ENCODE measurements at places on chromosomes 4 and X. TPM values are rescaled to one million over a fixed set of nuclear protein-coding genes. Genes with fewer than 3 reads are reported as not detected.
A peak's percentile ranks its signal among the peaks of the same experiment; 100 is the strongest.

Gene UNC5C
- polyA plus RNA-seq, result 4.1 TPM

GRCh38 chr4:98627531-98628257 lies 30.7 kb downstream of the TSPAN5 start:
- H3K27me3 ChIP-seq, result no peaks in the 10 kb centered on the region
- no peaks in the 10 kb centered on the region for H3K36me3 ChIP-seq

Gene SHISA3
- 13.2 TPM for polyA plus RNA-seq

Gene PNMA6F
- polyA plus RNA-seq, result 0.01 TPM

- no peak overlapping the region for H3K27ac ChIP-seq
- no peaks in the 10 kb centered on the region for H3K36me3 ChIP-seq
- DNase-seq, result no peak
- no peaks in the 10 kb centered on the region for H3K4me1 ChIP-seq
- H3K27me3 ChIP-seq, result no peaks in the 10 kb centered on the region
- H3K4me3 ChIP-seq, result no peak overlapping the region
Observed at GRCh38 chr4:74570095-74570494, 125.2 kb downstream of the AREG start.

- no peaks in the 10 kb centered on the region for H3K27me3 ChIP-seq
- no peak for DNase-seq
- no peak overlapping the region for H3K27ac ChIP-seq
- peaks cover 3% of the 10 kb centered on the region for H3K36me3 ChIP-seq
- H3K4me1 ChIP-seq, result peaks cover 2% of the 10 kb centered on the region
- no peak overlapping the region for H3K4me3 ChIP-seq
Observed at GRCh38 chr4:103111598-103111997, 12.0 kb upstream of the BDH2 start.

GRCh38 chr4:129883996-129884395 lies 788.0 kb downstream of the C4orf33 start:
- H3K4me1 ChIP-seq, result no peaks in the 10 kb centered on the region
- H3K36me3 ChIP-seq, result no peaks in the 10 kb centered on the region
- no peak for DNase-seq
- H3K27ac ChIP-seq, result no peak overlapping the region
- no peaks in the 10 kb centered on the region for H3K27me3 ChIP-seq

Gene UPF3B
- 17.0 TPM for polyA plus RNA-seq

Gene MAGEA6
- not detected for polyA plus RNA-seq

Gene CFAP47
- polyA plus RNA-seq, result 0.04 TPM

GRCh38 chr4:87235020-87235671 lies 14.7 kb upstream of the KLHL8 start:
- peak overlapping the region; percentile 37 for H3K4me3 ChIP-seq
- DNase-seq, result no peak
- H3K27me3 ChIP-seq, result no peaks in the 10 kb centered on the region
- H3K4me1 ChIP-seq, result peaks cover 10% of the 10 kb centered on the region
- H3K27ac ChIP-seq, result no peak overlapping the region

DNA sequence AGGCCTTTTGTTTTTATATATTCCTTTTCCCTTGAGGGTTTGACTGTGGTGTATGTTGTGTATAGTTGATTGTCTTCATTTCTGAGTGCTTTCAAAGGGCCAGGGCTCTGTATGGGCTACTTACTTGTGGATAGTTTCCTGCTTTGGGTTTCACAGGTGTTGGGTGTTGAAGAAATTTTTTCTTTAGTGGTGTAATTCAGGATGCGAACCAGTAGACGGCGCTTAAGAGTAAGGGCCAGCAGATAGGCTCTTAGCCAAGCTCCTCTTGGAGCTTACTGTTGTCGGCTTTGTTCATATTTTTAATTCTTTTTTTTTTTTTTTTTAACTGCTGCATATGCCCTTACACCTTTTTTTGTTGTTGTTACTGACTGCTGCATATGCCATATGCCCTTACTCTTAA lies 276.3 kb upstream of the GALNT7 start:
- H3K4me3 ChIP-seq, result no peak overlapping the region
- H3K27ac ChIP-seq, result no peak overlapping the region
- DNase-seq, result no peak
- H3K36me3 ChIP-seq, result no peaks in the 10 kb centered on the region
- H3K4me1 ChIP-seq, result no peaks in the 10 kb centered on the region

- H3K27me3 ChIP-seq, result peaks cover 2% of the 10 kb centered on the region
- H3K27ac ChIP-seq, result no peak overlapping the region
- no peaks in the 10 kb centered on the region for H3K36me3 ChIP-seq
- DNase-seq, result no peak
- H3K4me3 ChIP-seq, result no peak overlapping the region
Observed at GRCh38 chr4:155768370-155768769, 9.5 kb downstream of the GUCY1B1 start.

DNA sequence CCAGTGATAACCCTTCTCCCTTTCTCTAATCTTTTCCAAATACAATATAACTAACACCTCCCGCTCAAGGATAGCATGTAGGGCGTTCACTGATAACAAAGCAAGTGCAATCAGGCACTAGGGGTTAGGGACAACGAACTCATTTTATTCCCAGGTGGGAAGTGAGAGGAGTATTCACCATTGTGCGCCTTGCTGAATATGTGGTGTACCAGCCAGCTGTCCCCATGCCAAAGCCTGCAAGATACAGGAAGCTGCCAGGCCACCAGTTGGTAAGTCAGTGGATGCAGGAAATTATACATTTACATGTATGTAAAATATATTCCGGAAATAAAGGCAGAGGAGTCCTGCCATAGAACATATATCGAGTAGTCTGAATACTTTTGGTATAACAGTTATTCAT lies 6.3 kb upstream of the HPRT1 start:
- H3K4me3 ChIP-seq, result no peak overlapping the region
- no peak overlapping the region for H3K27ac ChIP-seq
- no peaks in the 10 kb centered on the region for H3K36me3 ChIP-seq
- DNase-seq, result peak; percentile 22
- peaks cover 9% of the 10 kb centered on the region for H3K4me1 ChIP-seq
- H3K27me3 ChIP-seq, result no peaks in the 10 kb centered on the region

DNA sequence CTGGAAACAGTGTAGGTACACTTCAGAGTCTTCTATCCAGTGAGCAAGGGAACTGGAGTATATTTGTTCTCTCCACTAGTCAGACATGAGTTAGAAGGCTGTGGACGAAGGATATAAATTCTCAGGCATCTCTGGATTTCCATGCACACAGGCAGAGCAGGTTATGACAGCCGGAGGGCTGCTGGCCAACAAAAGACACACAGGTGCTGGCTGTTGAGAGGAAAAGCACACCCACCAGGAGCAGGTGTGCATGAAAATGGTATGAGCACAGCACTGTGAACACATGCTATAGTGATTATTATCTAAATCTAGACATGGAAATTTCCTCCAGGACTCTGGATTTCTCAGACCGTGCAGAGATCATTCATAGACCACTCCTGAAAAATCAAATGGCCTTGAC lies 444.7 kb upstream of the RPS6KA3 start:
- no peaks in the 10 kb centered on the region for H3K27me3 ChIP-seq
- H3K27ac ChIP-seq, result no peak overlapping the region
- H3K36me3 ChIP-seq, result no peaks in the 10 kb centered on the region

GRCh38 chr4:123649645-123650391 lies 253.2 kb downstream of the SPRY1 start:
- no peaks in the 10 kb centered on the region for H3K36me3 ChIP-seq
- H3K27ac ChIP-seq, result peak overlapping the region; percentile 91
- peaks cover 25% of the 10 kb centered on the region for H3K4me1 ChIP-seq
- DNase-seq, result peak; percentile 91

Gene HGFAC
- 1.3 TPM for polyA plus RNA-seq

DNA sequence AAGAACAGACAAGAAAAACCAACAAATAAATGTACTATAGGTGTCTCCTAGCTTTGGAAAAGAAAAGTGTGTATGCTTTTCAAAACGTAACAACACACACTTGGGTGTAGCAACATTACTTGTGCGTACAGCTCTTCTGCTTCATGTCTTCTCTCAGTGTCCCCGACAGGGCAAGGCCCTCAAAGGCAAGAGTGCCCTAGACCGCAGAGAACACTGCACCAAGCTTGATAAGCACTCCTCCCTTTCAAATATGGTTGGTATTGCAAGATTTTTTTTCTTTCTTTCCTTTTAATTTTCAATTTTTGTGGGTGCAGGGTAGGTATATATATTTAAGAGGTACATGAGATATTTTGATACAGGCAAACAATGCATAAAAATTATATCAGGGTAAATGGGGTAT lies 106.8 kb downstream of the EIF4E start:
- no peaks in the 10 kb centered on the region for H3K27me3 ChIP-seq
- H3K27ac ChIP-seq, result no peak overlapping the region
- no peaks in the 10 kb centered on the region for H3K36me3 ChIP-seq
- DNase-seq, result no peak

DNA sequence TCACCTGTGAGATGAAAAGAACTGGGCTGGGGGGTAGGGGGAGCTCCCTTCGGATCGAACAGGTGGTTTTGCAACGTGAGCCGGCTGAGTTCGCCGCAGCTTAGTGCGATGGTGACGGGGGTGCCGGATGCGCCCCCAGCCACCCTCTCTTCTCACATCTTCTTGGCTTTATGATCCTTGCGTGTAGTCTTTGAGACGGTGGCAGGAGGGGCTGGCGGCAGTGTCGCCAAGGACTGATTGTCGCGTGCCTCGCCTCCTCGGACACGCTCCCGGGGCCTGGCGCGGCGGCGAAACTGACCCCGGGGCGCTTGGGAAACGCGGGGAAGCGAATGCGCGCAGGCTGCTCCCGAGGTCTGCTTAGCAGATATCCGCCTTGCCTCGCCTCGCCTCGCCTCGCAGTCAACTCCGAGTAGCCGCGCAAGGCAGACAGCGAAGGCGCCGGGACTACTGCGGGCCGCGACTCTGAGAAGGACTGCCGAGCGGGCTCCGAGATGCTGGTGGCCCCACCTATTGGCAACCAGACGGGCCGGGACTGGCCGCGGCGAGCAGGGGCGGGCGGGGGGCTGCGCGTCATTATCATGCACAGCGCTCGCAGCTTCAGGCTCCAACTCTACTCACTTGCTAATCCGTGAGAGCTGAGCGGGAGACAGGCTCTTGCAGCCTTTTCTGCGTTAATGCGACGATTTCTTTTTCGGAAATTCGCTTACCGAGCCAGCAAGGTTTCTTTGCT lies 1.5 kb downstream of the GRID2 start:
- no peak for DNase-seq
- peaks cover 50% of the 10 kb centered on the region for H3K27me3 ChIP-seq
- H3K4me1 ChIP-seq, result peaks cover 13% of the 10 kb centered on the region
- no peak overlapping the region for H3K27ac ChIP-seq
- no peaks in the 10 kb centered on the region for H3K36me3 ChIP-seq

DNA sequence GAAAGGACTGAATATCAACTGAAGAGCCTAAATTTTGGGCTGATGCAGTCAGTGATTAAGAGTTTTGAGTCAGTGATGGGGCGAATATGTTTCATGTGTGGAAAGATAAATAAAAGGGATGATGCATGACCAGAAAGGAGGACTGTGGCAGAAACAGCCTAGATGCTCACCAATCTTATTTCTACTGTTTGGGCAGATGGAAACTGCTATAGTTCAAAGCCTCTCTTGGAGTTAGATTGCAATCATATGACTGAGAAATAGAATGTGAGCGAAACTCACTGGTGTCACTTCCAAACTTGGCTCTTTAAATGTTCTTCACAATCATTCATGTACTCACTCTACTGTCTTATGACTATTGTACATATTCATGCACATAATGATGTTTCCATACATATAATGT lies 35.4 kb upstream of the YTHDC1 start:
- H3K27ac ChIP-seq, result no peak overlapping the region
- H3K27me3 ChIP-seq, result no peaks in the 10 kb centered on the region
- no peaks in the 10 kb centered on the region for H3K36me3 ChIP-seq
- peaks cover 13% of the 10 kb centered on the region for H3K4me1 ChIP-seq
- DNase-seq, result no peak
- no peak overlapping the region for H3K4me3 ChIP-seq

Gene PCYT1B
- 3.8 TPM for polyA plus RNA-seq

DNA sequence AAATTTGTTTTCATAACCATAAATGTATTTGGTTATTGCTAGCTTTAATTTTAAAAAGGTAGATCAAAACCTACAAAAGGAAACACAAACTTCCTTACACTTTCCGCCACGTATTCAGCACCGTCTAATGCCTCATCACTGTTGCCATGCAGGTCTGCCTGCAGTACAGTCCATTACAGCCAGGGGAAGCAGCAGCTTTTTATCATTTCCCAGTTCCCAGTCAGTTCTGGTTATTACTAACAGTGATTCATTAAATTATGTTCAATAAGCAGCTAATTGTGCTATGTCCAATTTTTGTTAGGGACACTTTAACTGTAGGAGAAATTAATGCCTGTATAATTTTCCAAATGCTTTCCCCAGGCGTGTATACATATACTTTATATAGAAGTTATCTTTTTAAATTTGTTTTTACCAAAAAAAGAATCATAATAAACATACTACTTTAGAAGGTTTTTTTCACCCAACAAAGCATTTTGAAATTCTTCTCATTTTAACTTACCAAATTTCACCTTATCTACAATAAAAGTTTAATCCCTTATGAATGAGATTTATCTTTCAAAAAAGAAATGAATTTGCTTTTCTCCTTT lies 93.3 kb downstream of the ANXA3 start:
- peaks cover 27% of the 10 kb centered on the region for H3K4me1 ChIP-seq
- no peaks in the 10 kb centered on the region for H3K36me3 ChIP-seq
- peak; percentile 73 for DNase-seq
- no peaks in the 10 kb centered on the region for H3K27me3 ChIP-seq
- H3K27ac ChIP-seq, result peak overlapping the region; percentile 52
- no peak overlapping the region for H3K4me3 ChIP-seq

DNA sequence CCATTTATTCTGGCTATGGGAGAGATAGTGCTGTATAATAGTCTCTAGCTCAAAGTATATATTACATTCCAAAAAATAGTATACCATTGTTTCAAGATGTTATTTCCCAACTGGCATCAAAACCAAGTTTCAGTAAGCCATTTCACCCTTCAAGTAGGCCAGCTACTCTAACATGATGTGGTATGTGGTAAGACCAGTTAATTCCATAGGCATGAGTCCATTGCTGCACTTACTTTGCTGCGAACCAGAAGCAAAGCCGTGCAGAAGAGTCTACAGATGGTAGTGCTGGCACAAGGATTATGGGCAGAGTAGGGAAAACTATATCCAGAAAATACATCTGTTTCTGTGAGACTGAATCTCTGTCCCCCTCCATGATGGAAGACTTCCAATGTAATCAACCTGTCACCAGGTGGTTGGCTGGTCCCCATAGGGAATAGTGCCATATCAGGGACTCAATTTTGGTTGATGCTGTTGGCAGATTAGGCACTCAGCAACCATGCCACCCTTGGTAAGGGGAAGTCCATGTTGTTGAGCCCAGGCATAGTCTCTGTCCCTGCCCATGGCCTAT lies 49.8 kb upstream of the HSD17B10 start:
- no peak overlapping the region for H3K4me3 ChIP-seq
- no peak overlapping the region for H3K27ac ChIP-seq
- no peak for DNase-seq
- no peaks in the 10 kb centered on the region for H3K27me3 ChIP-seq
- H3K36me3 ChIP-seq, result no peaks in the 10 kb centered on the region

Gene SCLT1
- polyA plus RNA-seq, result 11.0 TPM

- H3K27ac ChIP-seq, result peak overlapping the region; percentile 44
- H3K27me3 ChIP-seq, result no peaks in the 10 kb centered on the region
- H3K36me3 ChIP-seq, result no peaks in the 10 kb centered on the region
Observed at GRCh38 chr4:143390764-143391163, 54.1 kb downstream of the GAB1 start.

GRCh38 chr4:3286335-3287175 lies 6.3 kb upstream of the RGS12 start:
- peaks cover 18% of the 10 kb centered on the region for H3K27me3 ChIP-seq
- H3K4me1 ChIP-seq, result peaks cover 7% of the 10 kb centered on the region
- no peak overlapping the region for H3K4me3 ChIP-seq

Gene TMEM271
- polyA plus RNA-seq, result 0.58 TPM

Measured in large intestine (tissue), 12 donors.